Skin of body (tissue), 3 donors: ENCODE measurements at places on chromosomes 7 and 10. TPM values are rescaled to one million over a fixed set of nuclear protein-coding genes. Genes with fewer than 3 reads are reported as not detected.

NRG3 gene
- 0.39 TPM for total RNA-seq

KIAA1217 gene
- total RNA-seq, result 19.8 TPM

COL13A1 gene
- 10.1 TPM for total RNA-seq

OGDHL gene
- total RNA-seq, result 0.89 TPM

RADIL gene
- 2.2 TPM for total RNA-seq

DNA sequence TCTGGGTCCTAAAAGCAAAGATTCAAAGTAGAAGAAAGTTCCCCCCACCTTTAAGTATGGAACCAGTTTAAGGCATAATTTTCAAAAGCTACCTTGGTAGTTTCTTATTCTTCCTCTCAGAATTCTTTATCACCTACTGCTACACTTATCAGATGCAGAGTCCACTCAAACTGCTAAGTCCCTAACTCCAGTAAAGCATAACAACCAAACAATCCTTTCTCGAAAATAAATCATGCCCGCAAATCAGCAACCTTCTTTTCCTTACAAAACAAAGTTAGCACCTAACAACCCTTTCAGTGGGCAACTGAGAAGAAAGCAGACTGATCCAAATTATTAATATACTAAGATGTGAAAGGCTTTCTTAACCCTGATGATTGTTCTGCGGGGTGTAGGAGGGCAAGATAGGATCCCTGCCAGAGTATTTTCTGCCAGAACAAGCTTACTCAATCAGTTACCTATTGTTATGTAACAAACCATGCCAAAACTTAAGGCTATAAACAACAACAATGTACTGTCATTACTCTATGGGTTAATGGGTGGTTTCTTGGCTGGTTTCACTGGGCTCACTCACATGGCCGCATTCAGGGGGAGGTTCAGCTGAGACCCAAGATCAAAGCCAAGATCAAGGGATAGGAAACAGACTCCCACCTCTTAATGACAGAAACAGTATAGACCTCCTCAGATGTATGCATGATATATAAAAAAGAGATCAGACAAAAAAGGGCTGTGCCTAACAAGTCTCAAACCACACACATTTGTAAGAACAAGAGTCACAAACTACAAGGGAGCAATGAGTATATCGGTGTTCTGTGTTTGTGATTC, 42.0 kb downstream of the CCDC6 start:
- DNase-seq, result no peak

DNA sequence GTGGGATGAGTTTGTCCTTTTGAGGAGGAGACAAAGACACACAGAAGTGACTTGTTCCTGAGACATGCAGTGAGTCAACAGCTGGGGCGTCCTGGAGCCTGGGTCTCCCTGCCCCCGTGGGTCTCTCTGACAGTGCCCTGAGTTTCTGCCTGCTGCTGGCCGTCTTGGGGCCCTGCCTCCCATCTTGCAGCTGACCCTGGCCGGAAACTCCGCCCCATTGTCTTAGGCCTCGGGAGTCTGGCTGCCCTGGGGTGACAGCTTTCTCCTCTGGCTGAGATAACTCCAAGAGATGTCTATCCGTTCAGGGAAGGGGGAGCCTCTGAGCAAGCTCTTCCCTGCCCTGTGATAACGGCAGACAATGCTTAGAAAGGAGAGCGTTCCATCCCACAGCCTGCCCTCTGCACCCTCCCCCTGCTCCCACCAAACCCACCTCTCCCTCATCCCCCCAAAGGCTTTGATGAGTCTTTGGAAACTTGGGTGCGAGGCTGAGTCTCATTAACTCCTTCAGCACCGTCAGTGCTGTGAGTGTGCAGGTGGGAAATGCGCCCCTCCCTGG, 69.5 kb upstream of the PODXL start:
- DNase-seq, result no peak

- peak; percentile 96 for DNase-seq
Measured at GRCh38 chr7:876077-876971, at the start of gene GET4. Gene GET4 (plus strand): TSS chr7:876554. CDS start chr7:876646, 92 bp downstream.

- DNase-seq, result peak; percentile 48
Measured at GRCh38 chr7:140326116-140326928, 72.0 kb downstream of the SLC37A3 start.

DNA sequence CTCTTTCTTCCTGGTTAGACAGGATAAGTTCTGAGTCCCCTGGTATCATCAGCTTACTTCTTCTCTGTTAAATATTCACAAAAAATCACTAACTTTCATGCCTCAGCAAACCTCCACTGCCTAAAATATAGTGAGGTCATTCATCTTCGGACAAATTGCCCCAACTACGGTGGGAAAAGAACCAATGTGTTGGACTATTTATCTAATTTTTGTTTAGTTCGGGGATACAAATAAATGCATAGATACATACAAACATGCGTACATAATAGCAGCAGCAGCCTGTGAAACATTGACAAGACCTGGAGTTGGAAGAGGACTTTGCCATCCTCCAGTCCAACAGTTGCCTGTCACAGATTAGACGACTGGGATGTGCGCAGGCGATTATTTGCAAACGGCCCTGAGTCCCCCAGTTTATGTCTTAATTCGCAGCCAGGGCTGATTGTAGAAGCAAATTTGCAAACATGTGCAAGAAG, 51.5 kb downstream of the EGFR start:
- no peak for DNase-seq

- no peak for DNase-seq
Measured at GRCh38 chr10:111139567-111139966, 62.7 kb downstream of the ADRA2A start.

DNA sequence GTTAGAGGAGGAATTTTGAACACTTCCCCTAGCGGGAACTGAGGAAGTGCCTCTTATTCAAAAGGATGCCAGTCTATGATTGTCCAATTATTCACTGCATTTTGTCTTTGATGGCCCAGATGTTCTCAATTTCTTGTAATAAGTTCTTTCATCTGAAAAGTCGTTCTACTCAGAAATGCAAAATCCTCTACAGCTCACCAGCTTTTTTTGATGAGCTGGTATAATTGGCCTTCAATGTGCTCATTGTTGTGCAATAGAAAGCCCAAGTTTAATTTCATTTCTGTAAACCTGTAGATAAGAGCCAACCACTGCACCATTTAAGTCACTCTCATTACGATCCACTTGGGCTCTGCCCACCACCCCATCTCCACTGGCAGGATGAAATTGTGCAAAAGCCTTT, 978.7 kb upstream of the AUTS2 start:
- no peak for DNase-seq

DNA sequence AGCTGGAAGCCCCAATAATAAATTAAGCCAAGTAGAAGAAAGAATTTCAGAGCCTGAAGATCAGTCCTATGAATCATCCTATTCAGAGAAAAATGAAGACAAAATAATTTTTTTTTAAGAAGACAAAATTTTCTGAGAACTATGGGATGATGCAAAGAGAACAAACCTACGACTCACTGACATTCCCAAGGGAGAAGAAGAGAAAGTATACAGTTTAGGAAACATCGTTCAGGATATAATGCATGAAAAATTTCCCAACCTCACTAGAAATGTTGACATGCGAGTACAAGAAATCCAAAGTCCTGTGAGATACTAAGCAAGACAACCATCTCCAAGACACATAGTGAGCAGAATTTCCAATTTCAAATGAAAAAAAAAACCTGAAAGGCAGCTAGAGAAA, 150.5 kb downstream of the THSD7A start:
- no peak for DNase-seq

- DNase-seq, result peak; percentile 7
Measured at GRCh38 chr10:44982114-44982460, 3.5 kb upstream of the DEPP1 start.

GRCh38 chr10:22464966-22465629, 119.8 kb downstream of the SPAG6 start:
- DNase-seq, result no peak

DNA sequence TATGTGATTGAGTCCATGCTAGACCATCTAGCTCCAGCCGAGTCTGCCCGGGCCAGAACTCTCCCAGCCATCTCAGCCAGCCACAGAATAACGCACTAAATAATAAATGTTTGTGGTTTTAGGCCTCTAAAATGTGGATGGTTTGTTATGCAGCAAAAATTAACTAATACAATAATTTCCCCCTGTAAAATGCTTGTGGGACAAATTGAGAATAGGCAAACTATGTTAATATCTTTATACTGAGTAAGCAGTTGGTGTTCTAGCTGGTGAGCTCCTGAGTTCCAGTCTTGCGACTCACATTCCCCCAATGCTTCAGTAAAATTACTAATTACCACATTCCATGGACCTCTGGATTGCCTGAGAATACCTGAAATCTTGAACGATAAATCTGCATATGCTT, 316.8 kb upstream of the NFE2L3 start:
- DNase-seq, result no peak

- DNase-seq, result no peak
Measured at GRCh38 chr10:8913720-8914119, 859.2 kb downstream of the GATA3 start.

- DNase-seq, result peak; percentile 13
Measured at GRCh38 chr10:19811540-19811939, 4.7 kb upstream of the PLXDC2 start.

DNA sequence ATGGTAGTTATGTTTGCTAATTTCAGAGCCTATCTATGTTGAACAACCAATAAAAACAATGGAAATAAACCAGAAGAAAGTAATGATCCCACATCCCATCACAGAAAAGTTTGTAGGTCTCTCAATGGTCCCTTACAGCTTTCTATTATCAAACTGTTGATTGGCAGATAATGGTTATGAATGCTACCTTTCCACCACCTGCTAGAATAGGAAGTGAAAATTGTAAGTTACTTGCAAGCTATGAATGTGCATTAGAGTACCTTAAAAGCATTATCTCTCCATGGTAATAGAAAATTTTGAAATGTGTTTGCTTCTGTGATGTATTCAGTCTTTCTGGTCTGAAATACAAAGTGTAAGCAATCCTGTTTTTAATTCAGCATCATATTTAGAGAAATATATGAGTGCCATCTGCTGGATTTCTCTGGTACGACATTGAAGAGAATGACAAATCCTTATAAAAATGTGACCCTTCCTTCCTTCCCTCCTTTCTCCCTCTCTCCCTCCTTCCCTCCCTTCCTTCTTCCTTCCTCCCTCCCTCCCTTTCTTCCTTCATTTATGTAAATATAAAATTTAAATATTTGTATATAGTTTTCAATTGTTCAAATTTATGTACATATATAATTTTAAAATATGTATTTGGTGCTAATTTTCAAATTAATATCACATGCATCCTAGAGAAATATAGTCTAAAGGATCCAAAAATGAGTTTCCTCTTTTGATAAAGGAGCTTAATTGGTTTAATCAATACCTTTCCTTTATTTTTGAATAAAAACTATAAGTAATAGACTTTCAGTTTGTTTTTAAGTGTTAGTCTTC, 41.4 kb upstream of the PNLIPRP3 start:
- peak; percentile 35 for DNase-seq

DNA sequence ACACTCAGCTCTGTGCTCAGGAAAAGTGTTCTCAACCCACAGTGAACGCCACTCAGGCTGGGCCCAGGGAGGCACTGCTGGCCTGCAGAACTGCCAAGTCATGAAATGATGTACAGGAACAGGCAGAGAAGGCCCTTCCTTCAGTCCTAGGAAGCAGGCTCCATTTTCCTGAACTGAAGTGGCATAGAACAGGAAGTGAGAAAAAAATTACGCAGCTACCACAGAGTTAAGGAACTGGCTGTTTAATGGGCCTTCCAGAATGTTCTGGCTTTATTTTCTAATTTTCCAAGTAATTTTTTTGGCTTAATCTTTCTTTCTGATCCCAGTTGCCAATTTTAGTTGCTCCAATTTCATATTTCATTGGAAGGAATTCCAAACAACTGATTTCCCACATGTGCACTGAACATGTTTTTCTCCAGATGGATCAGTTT, 39.3 kb downstream of the LRRC18 start:
- peak; percentile 88 for DNase-seq

- DNase-seq, result no peak
Measured at GRCh38 chr10:69048103-69048502, 39.8 kb upstream of the SRGN start.
